Spleen (tissue), 13 donors: ENCODE measurements at places on chromosomes 5 and 9. TPM values are rescaled to one million over a fixed set of nuclear protein-coding genes. Genes with fewer than 3 reads are reported as not detected.

DNA sequence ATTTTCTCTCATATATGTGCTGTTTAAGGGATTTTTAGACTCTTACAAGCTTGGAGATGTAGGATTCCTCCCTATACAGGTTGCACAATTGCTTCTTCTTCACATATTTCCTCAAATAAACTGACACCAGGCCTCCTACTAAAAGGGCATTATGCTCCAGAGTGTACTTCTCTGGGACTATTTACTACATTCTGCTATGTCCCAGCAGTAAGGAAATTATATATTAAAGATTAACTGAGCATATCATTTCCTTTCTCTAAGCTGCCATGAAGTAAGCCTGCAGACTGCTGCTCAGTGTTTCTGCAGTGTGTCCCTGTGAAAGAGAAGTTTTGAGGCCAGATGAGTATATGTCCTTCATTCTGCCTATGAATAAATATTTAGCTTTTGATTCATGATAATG lies 356.9 kb upstream of the NUDT12 start:
- no peak for DNase-seq

- DNase-seq: no peak
Measured at GRCh38 chr9:123196124-123196523, 72.3 kb downstream of the STRBP start.

- DNase-seq: no peak
Measured at GRCh38 chr9:31908158-31908890, 476.1 kb upstream of the ACO1 start.

GRCh38 chr5:176904276-176904675 lies 5.1 kb upstream of the HK3 start:
- DNase-seq: no peak

- DNase-seq: no peak
Measured at GRCh38 chr5:30063503-30063902, 1130.0 kb upstream of the CDH6 start.

DNA sequence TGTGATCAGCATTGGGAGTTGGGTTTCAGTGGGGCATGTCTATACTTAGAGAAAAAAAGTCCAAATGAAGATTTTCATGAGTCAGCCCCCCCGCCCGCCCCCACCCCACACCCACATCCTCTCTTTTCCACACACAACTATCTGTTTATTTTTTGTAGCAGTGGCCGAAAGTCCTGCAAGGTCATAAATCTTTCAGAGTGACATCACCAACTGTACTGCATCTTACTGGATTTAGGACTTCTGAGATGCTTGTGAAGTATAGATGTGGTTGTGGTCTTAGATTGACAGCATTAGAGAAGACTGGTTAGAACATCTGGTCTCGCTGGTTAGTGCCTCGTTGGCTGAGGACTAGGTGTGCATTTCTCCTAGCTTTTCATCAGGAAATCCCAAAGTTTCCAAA lies 7.3 kb upstream of the ROPN1L start:
- DNase-seq: no peak

DNA sequence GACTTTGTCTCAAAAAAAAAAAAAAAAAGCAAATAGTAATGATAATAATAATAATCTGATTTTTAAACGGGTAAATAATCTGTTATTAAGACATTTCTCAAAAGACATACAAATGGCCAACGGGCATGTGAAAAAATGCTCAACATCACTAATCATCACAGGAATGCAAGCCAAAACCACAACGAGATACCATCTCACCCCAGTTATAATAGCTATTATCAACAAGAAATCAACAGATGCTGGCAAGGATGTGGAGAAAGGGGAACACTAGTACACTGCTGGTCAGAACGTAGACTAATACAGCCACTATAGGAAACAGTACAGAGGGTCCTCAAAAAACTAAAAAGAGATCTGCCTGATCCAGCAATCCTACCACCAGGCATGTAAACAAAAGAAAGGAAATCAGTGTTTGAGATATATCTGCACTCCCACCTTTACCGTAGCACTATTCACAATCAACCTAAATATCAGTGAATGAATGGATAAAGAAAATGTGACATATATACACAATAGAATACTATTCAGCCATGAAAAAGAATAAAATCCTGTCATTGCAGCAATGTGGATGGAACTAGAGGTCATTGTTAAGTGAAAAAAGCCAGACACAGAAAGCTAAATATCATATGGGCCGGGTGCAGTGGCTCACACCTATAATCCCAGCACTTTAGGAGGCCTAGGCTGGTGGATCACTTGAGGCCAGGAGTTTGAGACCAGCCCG lies 24.9 kb downstream of the VAV2 start:
- DNase-seq: no peak

DNA sequence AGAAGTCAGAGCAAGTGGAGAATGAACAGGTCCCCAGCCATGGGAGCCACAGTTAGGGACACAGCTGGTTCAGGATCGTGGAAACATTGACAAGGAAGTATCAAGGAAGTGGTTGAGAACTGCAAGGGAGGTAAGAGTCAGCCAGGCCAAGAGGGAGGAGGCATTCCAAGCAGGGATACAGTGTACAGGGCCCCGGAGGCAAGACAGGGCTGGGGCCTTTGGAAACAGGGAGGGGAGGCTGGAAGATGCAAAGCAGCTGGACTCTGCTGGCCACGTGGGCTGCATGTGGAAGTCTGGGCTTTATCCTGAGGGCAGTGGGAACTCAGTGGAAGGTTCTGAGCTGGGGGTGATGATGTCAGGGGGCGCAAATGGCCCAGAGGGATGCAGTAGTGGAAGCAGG lies 14.2 kb downstream of the CCDC180 start:
- DNase-seq: no peak

- DNase-seq: no peak
Measured at GRCh38 chr5:42689391-42689790, 67.2 kb upstream of the CCDC152 start.

DNA sequence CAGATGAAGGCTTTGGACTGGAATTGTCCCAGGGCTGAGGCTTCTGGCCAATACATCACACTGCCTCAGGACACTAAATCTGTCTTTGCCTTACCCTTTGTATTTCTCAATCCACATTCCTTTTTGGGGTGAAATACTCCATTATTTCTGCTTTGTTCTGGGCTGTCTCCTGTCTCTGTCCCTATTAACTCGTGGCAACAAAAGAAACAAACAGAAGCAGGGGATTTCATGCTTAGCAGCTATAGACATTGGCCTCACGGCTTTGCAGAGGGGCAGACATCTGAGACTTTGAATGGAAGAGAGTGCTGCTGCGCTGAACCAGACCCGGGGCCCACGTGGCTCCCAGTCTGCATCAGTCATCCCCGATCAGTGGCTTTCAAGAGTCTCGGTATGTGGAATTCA lies 129.7 kb downstream of the ARL15 start:
- DNase-seq: no peak

DNA sequence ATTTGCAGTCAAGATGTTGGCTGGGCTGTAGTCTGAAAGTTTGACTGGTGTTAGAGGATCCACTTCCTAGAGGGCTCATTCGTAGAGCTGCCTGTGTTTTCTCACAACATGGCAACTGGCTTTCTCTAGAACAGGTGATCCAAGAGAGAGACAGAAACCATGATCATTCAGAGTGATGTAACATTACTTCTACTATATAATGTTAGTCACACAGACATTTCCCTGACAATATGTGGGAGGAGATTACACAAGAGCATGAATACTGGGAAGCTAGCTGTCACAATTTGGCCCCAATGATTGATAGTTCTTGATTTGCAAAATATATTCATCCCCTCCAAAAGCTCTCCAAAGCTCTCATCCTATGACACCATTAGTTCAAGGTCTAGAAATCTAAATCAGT lies 10.9 kb upstream of the TMEM161B start:
- no peak for DNase-seq

GRCh38 chr9:85339338-85339737 lies 402.4 kb downstream of the AGTPBP1 start:
- DNase-seq: no peak

GRCh38 chr9:90059436-90059835 lies 454.6 kb downstream of the GADD45G start:
- DNase-seq: no peak

DNA sequence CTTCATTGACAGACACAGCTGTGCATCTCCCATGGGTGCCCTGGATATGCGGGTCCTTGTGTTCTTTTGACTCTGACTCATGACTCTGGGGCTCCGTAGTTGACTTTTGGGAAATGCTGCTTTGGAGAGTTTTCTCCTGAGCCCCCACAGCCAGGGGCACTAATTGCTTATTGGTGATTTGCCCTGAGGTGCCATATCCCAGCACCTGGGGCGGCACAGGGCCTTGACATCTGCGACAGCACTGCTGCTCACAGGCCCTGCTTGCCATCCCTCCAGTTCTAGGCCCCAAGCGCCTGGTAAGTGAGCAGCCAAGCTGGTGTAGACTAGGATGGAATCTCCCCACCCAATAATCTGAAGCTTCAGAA lies 75.1 kb downstream of the AMBP start:
- peak; percentile 59 for DNase-seq

GRCh38 chr5:96963267-96963666 lies 27.4 kb downstream of the LNPEP start:
- DNase-seq: no peak

- no peak for DNase-seq
Measured at GRCh38 chr5:115271295-115272050, 8.8 kb upstream of the PGGT1B start.

DNA sequence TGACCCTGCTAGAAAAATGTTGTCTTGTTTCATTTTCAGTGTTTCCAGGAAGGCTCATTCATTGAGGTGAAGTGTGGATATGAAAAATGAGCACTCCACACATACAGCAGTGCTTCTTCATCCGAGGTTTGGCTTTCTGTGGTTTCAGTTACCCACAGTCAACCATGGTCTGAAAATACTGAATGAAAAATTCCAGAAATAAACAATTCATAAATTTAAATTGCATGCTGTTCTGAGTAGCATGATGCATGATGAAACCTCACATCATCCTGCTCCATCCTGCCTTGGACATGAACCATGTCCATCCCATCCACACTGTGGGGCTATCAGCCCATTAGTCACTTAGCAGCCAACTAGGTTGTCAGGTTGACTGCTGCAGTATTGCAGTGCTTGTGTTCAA lies 10.4 kb upstream of the SLC45A2 start:
- no peak for DNase-seq

- no peak for DNase-seq
Measured at GRCh38 chr5:77400645-77401044, 91.5 kb downstream of the WDR41 start.

GRCh38 chr5:66469684-66470083 lies 126.5 kb upstream of the MAST4 start:
- no peak for DNase-seq

DNA sequence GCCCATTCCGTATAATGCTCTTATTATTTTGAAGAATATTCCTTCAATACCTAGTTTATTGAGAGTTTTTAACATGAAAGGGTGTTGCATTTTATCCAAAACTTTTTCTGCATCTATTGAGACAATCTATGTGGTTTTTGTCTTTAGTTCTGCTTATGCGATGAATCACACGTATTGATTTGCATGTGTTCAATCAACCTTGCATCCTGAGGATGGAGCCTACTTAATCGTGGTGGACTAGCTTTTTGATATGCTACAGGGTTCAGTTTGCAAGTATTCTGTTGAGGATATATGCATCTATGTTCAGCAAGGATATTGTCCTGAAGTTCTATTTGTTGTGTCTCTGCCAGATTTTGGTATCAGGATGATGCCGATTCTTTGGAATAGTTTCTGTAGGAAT lies 1070.3 kb upstream of the CDH18 start:
- no peak for DNase-seq

GRCh38 chr9:8633784-8634183 lies 834.2 kb upstream of the DMAC1 start:
- no peak for DNase-seq

- DNase-seq: no peak
Measured at GRCh38 chr5:157137691-157138090, 5.0 kb downstream of the MED7 start.

- no peak for DNase-seq
Measured at GRCh38 chr5:15584528-15584927, 84.5 kb downstream of the FBXL7 start.

GRCh38 chr5:109364977-109365376 lies 44.8 kb downstream of the PJA2 start:
- no peak for DNase-seq

DNA sequence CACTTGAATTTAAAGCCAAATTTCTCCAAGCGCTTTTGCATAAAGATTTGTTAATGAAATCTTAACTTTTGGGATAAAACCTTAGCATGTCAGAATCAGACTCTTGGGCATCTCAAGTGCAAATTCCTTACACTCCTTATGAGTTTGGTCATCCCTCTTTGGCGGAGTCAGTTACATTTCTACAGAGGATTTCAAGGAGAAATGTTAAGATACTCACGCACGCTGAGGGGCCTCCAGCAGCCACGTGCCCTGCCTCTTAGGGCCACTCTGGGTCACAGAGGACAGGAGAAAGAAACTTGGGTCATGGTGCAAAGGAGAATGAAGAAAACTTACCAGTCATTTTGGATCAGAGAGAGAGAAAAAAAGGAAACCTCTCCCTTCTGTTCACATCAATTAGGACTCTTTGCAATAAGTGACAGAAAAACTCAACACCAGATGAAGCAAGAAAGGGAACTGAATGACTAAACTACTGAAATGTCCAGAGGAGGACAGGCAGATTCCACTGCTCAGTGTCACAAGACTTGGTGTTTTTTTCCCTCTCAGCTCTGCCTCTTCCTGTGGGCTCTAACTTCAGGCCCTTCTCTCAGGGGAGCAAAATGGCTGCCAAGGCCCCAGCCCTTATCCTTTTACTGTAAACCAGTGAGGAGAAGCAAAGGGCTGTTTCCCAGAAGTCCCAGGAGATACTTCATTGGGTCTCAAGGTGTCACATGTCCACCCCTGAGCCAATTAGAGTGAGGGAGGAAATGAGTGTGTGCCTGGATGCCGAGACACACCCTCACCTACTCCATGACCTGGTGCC lies 63.3 kb upstream of the NFIL3 start:
- DNase-seq: no peak

DNA sequence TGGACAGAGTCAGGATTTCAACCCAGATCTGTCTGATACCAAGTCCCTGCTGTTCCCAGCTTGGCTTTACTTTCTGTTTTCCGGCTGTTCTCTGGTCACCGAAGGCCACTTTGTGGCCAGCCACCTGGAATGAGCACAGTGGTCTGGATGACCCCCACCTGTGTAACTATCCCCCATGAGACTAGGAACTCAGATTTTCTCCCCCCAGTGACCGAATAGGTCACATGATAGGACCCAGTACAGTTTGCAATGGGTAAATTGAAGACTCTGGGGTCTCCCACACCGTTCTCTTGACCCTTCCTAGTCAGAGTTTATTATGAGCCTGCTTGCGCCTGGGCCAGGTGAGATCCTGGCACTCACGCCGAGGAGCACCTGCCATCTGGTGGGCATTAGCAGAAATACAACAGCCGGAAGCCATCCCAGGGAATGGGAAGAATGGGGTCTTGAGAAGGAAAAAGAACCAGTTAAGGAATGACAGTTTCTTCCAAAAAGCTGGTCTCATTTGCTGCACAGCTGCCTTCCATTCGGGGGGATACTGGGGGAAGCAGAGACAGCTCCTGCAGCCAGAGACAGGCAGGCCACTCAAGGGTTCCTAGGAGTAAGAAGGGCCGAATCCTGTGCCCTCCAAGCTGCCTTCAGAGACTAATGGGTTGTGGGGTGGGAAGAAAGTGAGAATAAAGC lies 7.1 kb downstream of the PHYHD1 start:
- DNase-seq: no peak

RNF183 gene
- total RNA-seq: not detected

PCDHB12 gene
- total RNA-seq: 1.5 TPM

ZNF608 gene
- 14.4 TPM for total RNA-seq

DNAH5 gene
- 1.5 TPM for total RNA-seq

SHISAL2B gene
- total RNA-seq: not detected

RASEF gene
- 0.51 TPM for total RNA-seq

CD180 gene
- total RNA-seq: 27.4 TPM

SPATA31C1 gene
- not detected for total RNA-seq

PPP2R2B gene
- 5.0 TPM for total RNA-seq

PGM5 gene
- 22.2 TPM for total RNA-seq

DAB2IP gene
- 83.0 TPM for total RNA-seq

NUP155 gene
- 23.0 TPM for total RNA-seq
